Mesenchymal stem cell (in vitro differentiated cells and primary cell): ENCODE measurements at places on chromosomes 1 and 21.

GRCh38 chr1:95118710-95119109 lies 1.6 kb downstream of the TLCD4 start:
- DNase-seq, result no peak

DNA sequence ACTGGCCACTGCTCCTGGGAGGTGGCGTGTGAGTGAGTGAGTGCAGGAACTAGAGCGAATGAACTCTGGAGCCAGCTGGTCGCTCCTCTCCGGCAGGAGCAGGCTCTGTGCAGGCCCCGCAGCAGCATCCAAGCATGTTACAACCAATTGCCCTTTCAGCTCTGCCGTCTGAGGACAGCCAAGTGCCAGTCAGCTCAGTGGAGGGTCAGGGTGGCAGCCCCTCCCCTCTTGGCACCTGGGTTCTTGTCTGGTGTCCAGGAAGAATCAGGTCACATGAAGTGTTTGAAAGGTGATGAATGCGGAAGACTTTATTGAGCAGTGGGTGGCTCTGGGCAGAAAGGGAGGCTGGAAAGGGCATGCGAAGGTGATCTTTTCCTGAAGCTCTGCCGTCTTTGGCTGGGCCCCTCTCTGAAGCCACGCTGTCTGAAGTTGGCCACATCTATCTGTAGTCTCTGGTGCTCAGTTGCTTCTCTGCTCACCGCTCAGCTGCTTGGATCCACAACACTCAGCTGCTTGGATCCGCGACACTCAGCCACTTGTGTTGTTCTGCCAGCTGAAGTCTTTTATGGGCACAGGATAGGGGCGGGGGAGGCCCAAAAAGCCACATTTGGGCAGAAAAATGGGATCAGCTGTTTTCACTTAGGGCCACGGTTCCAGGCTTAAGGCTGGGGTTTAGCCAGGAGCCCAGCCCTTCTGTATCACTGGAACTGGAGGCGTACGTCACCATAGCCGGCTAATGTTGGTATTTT lies 139.8 kb downstream of the ADSS2 start:
- no peak for DNase-seq

- no peak for DNase-seq
Observed at GRCh38 chr1:89990976-89991831, 3.7 kb upstream of the ZNF326 start.

- DNase-seq, result no peak
Observed at GRCh38 chr21:18810136-18810535, 406.6 kb upstream of the TMPRSS15 start.

- no peak for DNase-seq
Observed at GRCh38 chr1:54813485-54814125, 12.5 kb upstream of the TTC22 start.

- no peak for DNase-seq
Observed at GRCh38 chr1:205312866-205313562, 8.5 kb downstream of the NUAK2 start.

DNA sequence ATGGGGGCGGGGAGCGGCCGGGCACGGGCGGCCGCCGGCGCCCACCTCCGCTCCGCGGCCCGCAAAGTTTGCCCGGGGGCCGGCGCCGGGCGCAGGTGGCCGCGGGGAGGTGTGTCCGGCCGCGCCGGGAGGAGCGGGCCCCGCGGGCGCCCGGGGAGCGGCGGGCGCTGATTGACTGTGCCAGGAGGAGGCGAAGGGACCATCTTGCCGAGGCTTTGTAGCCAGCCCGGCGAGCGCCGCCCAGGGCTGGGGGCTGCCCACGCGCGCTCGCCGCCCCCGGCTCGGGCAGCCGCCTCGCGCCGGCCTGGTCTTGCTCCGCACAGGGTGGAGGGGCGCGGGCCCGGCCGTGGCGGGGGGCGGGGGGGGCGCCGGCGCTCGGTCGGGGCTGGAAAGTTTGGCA lies 432 bp downstream of the EPHB2 start:
- no peak for DNase-seq
